NCI-H774 (cell line): ENCODE measurements at places on chromosomes 11 and 22.

DNA sequence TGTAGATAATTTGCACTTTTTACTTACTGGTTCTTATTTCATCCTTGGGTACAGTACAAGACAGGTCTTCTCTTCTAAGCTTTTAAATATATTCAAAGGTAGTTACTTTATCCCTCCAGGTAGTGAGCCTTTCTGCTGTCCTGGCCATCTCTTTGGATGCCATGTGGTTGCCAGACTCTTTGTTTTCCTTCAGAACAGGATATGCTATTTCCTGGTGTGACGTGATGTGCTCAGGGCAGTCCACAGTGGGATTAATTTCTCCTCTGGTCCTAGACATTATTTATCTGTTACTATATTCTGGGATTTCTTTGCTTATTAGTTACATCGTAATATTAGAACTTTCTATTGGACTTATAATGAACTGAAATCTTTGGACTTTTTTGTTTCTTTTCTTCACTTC is 63.7 kb downstream of the PPP6R3 start:
- DNase-seq = no peak

- DNase-seq = no peak
Observed at GRCh38 chr11:88480223-88480622, 142.7 kb upstream of the CTSC start.

DNA sequence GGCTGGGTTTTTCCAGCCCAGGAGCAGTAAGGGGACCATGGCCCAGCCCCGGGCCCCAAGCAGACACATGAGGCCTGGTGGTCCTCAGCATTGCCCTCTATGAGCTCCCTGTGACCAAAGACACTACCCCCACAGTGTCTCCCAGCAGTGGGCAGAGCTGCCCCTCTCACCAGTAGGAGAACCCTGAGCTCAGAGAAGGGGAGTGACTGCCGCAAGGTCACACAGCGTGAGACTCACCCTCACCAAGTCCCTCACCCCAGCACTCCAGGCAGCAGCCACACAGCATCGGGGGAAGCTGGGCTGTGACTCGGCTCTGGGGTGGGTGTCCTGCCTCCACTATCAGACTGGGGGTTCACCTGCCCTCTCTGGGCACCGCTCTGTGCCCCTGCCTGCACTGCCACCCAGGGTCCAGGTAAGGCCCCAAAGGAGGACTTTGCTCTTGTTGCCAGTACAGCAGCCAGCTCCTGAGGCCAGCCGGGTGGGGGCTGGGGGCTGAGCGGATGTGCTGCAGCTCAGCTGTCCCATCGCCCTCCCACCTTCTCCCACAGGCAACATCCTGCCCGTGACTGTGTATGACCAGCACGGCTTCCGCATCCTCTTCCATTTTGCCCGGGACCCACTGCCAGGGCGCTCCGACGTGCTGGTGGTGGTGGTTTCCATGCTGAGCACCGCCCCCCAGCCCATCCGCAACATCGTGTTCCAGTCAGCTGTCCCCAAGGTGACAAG is 7.9 kb upstream of the SH3BP1 start:
- DNase-seq = no peak

DNA sequence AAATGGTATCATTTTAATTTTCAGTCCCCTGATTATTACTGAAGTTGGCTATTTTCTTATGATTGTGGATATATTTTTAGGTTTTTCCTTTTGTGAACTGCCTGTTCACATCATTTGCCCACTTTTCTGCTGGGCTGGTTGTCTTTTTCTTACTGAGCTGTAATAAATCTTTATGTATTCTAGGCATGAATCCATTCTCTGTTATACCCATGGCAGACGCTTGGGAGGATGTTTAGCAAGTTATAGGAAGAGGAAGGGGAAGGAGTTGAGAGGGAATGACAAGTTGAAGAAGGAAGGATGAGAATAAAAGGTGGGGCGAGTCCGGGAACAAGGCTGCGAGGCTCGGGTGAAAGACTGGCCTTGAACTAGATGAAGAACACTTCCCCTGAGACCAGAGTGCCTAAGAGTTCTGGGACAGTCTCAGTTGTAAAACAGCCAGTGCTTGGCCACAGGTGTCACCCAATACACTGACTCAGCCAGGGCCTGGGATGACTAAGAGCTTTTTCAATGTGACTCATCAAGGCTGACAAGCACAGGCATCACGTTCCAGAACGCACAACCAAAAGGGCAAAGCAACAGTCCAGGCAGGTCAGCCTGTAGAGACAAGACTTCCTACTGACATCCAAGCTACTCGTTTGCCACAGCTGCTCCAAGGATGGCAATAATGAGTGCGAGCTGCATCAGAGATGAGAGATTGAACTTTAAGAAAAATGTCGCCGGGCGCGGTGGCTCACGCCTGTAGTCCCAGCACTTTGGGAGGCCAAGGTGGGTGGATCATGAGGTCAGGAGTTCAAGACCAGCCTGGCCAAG is 35.2 kb downstream of the LRFN4 start:
- no peak for DNase-seq

DNA sequence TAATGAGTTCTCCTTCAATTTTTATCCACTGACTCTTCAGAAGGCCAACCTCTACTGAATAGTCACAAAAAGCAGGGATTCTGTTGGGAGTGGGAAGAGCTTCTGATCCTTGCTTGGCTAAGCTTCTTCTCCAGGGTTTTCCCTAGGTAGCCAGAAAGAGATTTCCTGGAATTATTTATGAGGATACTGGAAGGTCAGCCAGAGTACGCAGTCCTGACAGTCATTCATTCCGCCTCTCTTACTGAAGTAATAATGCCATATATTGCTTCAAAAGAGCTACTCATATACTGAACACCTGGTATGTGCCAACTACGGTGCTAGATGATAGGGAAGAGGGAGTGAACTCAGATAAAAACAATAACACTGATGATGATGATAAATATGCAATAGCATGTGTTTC is 116.1 kb downstream of the CCDC34 start:
- DNase-seq = no peak

DNA sequence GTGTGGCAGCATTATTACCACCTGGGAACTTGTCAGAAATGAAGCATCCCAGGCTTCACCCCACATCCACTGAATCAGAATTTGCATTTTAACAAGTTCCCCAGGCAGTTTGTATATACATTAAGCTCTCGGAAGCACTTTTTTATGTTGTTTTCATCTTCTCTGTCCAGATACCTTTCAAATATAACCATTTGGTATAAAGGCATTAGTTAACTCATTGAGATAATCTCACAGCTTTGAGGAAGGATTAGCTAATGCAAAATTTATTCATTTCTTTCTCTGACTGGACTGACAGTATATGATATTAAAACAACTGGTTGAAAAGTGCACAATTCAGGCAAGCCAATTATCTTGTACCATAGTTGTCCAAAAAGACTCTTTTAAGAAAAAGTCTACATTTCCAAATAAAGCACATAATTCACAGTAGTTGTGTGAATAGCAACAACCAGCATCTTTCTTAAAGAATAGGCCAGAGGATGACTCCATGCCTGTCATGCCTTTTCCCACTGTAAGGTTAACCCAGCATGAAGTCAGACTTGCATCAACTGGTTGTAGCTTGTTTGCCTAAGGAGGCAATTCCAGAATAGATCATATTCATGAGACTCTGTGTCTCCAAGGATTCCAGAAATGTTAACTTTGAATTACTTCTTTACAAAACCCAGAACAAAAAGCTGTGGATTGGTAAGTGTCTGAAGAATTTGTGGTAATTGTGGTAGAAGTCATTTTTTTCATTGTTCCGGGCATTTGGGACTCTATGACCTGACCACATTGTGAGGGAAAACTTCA is 254.3 kb upstream of the SESN3 start:
- DNase-seq = no peak

DNA sequence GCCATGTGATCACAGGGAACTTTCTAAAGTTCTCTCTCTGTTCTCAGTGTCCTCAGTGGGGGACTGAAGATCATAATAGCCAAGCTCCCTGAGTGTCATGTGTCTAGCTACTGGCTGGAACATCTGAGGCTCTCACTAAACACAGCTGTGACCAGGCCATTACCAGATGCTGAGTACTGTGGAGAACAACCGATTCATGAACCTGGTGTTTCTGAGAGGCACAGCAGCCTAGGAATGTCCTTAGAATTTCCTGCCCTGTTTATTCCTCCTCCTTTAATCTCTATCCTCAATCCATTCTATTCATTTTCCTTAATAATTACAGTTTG is 93.0 kb downstream of the ME3 start:
- no peak for DNase-seq

DNA sequence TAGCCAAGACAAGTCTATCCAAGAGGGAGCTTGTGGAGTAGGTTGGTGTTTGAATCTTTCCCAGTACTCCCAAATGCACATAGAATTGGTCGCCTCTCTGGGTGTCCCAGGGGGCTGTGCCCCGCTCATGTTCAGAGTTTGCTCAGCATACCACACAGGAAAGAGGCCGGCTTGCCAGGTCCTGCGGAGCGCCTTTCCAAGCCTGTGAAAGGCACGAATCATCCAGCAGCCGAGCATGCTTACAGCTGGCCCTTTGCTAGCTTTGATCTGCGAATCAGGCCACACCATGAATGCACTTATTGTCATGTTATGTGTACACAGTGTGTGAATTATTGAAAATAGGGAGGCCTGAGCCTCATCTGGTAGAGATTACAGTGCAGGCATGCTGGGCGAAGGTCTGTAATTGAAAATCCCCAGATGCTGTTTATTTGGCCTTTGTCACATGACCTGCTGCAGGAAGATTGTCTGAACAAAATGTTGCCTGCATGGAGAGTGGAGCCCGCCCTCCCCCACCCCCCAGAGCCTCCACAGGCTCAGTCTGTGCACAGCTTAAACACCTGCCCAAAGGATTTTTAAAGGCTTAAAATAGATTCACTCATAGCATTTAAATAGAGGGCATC is 163.3 kb upstream of the RASSF10 start:
- peak; percentile 96 for DNase-seq

GRCh38 chr11:122165607-122166371 is 49.8 kb upstream of the BLID start:
- DNase-seq = no peak

GRCh38 chr22:36012332-36012731 is 16.3 kb downstream of the RBFOX2 start:
- DNase-seq = no peak

GRCh38 chr11:14317659-14318325 is 41.2 kb downstream of the RRAS2 start:
- no peak for DNase-seq

DNA sequence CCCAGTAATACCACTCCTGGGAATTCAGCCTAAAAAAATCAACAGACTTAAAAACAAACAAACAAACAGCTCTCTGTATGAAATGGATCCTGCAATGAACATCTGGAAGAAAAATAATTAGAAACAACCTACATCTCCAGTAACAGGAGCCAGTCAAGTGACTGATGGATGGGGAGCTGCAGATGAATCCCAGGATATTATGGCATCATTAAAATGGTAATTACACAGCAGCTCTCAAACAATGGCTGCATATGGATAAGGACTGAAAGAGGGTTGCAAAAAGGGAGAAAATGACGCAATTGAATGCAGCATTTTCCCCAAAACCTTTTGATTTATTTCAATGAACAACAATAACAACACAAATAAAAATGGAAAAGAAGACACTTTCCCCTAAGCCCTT is 4.1 kb downstream of the NPTXR start:
- DNase-seq = no peak

DNA sequence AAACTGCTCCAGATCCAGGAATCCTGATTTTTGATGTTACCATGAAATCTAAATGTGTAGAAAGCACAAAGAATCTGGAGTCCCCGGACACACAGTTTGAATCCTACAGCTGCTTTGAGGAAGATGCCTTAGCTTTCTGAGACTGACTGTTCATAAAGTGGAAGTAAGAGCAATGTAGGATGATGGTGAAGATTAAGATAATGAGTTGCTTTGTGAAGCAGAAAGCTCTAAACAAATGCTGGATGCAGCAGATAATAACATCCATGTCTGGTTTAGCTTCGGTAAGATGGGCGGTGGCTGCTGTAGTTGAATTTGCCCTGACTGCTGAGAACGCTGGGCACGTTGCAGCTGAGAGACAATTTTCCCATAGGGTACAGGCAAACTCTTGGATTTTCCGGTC is 20.1 kb downstream of the OVOL1 start:
- no peak for DNase-seq

- no peak for DNase-seq
Observed at GRCh38 chr22:20651286-20651685, 122.6 kb upstream of the SERPIND1 start.

DNA sequence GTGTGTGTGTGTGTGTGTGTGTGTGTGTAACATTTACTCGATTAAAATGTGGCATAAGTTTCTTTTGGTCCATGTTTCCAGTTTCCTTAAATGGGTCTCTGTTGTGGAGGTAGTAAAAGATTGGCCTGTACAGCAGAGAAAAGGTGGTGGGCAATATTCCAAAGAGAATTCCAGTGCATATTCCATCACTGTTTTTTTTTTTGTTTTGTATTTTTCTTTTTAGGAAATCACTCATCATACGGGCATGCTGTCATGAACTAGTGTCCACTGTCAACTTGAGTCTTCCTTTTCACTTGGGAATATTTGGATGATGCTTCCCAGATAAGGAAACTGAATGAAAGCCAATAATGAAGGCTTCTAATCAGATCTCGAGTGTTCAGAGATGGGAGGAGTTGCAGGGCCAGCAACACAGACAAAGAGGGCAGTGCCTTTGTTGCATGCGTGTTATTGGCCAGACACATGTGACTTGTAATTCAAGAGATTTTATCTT is 95.2 kb upstream of the PDGFD start:
- no peak for DNase-seq

GRCh38 chr22:30115705-30116104 is 35.4 kb downstream of the HORMAD2 start:
- DNase-seq = no peak

DNA sequence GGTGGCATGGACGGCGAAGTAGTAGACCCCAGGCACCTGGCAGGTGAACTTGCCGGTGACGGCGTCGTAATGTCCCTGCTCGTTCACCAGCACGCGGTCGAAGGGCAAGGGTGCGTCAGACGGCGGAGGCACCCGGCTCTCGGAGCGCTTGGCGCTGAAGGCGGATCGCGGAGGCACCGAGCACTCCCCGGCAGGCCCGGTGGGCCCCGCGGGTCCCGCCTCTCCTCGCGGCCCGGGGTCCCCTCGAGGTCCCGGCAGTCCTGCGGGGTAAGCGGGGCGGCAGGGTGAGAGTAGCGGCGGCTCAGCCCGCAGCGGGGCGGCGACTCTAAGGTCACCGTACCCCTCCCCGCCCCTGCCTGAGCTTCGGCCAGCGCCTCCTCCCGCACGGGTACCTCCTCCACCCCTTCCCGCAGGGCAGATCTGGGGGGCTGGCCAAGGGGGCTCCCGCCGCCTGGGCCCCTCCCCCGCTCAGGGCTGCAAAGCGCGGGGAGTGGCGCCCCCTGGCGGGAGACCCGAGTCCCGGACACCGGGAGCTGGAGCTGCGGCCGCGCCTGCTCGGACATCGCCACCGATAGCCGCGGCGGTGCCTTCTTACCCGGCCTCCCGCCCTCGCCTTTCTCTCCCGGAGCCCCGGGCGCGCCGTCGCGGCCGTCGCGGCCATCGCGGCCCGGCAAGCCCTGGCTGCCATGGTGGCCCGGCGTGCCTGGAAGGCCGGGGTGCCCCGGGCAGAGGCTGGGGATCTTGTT is 921 bp downstream of the C1QTNF5 start:
- DNase-seq = peak; percentile 45

- no peak for DNase-seq
Observed at GRCh38 chr11:125393331-125393730, 102.7 kb downstream of the FEZ1 start.

- DNase-seq = no peak
Observed at GRCh38 chr22:27870234-27871191, 48.5 kb downstream of the PITPNB start.
